Transverse colon (tissue), 4 donors: ENCODE measurements at places on chromosomes 6 and 20.

- no peak for DNase-seq
These were observed 171.4 kb downstream of the MYLK4 start for GRCh38 chr6:2579241-2579761.

GRCh38 chr20:51500311-51500710 is 42.2 kb downstream of the NFATC2 start:
- no peak for DNase-seq

DNA sequence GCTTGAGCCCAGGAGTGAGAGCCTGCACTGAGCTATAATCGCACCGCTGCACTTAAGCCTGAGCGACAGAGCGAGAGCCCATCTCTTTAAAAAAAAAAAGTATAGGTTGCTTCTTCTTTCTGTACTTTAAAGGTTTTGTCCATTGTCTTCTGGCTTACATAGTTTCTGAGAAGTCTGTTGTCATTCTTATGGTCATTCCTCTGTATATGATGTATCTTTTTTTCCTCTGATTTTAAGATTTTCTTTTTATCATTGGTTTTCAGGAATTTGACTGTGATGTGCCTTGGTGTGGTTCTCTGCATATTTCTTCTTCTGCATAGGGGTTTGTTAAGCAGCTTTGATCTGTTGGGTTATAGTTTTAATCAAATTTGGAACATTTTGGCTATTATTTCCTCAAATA is 29.1 kb downstream of the QRSL1 start:
- DNase-seq, result no peak

GRCh38 chr6:127844529-127844928 is 56.3 kb downstream of the THEMIS start:
- no peak for DNase-seq

DNA sequence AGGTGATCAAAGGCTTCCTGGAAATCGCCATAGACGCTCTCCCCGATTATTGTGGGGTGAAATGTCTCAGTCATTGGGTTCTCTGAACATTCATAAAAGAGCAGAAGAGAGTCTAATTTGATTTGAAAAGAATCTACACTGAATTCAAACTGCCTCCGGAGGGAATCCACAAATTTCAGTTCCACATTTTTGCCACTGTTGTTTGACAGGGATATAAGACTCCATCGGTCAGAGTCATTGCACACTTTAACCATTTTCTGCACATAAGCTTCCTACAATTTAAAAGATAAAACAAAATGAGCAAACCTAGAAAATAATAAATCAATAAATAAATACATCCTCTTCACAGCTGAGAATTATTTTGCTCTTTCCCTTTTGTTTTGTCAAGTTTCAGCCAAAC is 2.3 kb downstream of the TENT5A start:
- DNase-seq, result no peak

DNA sequence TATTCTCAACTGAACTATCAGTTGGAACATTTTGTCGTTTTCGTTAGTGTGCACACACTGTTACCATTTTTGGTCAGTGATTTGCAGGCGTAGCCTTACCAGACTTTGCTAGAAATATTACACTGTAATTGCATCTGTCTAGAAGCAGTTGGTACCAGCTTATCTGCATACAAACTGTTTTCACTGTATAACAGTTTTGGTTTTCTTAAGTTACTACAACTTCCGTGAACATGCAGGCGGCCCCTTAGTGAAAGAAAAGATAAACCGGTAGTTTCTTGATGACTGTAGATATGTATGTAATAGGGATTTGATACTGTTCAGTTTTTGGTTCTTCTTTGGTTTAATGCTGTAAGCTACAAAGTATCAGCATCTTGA is 1.3 kb downstream of the DSTN start:
- no peak for DNase-seq

GRCh38 chr6:27591699-27592480 is 119.0 kb upstream of the ZNF184 start:
- DNase-seq, result no peak
